ENCODE measurements at places on chromosomes 5 and 9. TPM values are rescaled to one million over a fixed set of nuclear protein-coding genes. Genes with fewer than 3 reads are reported as not detected.
A peak's percentile ranks its signal among the peaks of the same experiment; 100 is the strongest.

The NRG2 gene
- not detected for total RNA-seq

The LCN12 gene
- 1.1 TPM for total RNA-seq

The APBA1 gene
- 0.13 TPM for total RNA-seq

The CWC27 gene
- total RNA-seq, result 38.0 TPM

The PCBD2 gene
- total RNA-seq, result 13.8 TPM

The PLAC8L1 gene
- 1.9 TPM for total RNA-seq

The SAPCD2 gene
- total RNA-seq, result 30.6 TPM

The CYSRT1 gene
- total RNA-seq, result not detected

The SHOC1 gene
- not detected for total RNA-seq

The SLC1A1 gene
- 8.5 TPM for total RNA-seq

DNA sequence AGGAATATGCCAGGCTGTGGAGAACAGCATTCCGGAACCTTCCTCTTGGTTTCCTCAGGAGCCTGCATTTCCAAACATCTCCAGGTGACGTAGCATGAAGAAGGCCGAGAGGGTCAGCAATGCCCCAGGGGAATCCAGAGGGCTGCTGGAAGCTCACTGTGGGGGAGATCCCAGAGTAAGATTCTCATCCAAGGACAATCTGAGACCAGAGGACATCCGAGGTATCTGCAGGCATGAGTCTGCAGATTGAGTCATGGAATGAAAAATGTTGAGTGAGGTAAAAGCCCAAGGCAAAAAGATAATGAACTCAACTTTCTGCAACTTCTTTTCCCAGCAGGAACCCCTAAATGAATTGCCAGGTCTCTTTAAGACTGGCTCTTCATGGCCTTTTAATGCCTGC, 73.5 kb downstream of the KIF4B start:
- no peak for DNase-seq

DNA sequence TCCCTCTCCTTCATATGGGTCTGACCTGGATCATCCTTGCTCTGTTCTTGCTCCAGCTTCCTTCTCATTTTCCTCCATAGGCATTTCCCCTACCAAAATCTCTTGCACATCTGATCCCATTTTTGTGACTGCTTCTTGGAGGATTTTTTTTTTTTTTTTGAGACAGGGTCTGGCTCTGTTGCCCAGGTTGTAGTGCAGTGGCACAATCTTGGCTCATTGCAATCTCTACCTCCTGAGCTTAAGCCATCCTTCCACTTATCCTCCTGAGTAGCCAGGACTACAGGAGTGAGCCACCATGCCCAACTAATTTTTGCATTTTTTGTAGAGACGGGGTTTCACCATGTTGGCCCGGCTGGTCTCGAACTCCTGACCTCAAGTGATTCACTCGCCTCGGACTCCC, 10.5 kb upstream of the JMY start:
- no peak for DNase-seq

DNA sequence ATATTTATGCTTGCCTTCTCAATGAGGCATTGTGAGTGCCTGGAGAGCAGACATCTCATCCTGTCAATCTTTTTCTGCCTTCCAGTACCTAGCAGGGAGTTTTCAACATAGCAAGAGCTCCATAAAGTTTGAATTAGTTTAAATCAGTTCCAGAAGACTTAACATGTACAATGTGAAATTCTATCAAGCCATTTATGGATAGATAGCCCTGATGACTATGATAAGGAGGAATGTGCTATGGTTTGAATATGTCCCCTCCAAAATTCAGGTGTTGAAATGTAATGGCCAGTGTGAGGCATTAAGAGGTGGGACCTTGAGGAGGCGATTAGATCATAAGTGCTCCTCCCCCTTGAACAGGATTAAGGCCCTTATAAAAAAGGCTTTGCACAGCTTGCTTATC, 306.9 kb upstream of the SMARCA2 start:
- DNase-seq, result no peak

- no peak for DNase-seq
Observed at GRCh38 chr5:176542596-176543427, 5.6 kb upstream of the RNF44 start.

DNA sequence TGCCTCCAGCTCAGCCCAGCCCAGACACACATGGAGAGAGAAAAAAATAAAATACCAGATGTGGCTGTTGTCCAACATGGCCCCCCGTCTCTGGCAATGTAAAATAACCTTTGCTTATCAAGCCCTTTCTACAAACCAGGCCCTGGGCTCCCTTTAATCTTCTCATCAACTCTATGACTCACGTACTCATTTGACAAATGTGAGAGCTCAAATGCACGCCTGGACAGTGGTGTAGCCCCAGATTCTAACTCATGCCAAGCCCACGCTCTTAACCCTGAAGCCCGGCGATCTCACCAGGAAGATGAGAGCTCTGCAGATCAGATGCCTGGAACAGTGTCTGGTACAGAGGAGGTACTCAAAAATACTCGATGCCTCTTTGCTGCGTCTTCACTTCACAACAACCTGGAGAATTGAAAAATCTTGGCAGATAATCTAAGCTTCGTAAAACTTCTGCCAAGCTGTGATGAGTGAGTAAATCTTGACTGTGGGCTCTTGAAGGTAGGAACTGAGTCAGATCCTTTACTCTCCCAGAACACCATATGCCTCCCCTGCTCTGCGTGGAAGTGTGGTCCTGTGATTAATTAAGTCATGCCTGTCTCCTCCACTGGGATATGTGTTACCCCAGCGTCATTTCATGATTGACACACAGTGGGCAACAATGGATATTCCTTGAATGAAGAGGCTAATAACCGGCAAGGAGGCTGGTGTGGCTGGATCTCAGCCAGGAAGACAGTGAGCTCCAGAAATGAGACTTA, 102.0 kb upstream of the FSTL4 start:
- no peak for DNase-seq

- DNase-seq, result no peak
Observed at GRCh38 chr9:14389657-14390056, 75.7 kb upstream of the NFIB start.

- DNase-seq, result peak; percentile 58
Observed at GRCh38 chr9:87270221-87270847, 227.3 kb upstream of the DAPK1 start.

DNA sequence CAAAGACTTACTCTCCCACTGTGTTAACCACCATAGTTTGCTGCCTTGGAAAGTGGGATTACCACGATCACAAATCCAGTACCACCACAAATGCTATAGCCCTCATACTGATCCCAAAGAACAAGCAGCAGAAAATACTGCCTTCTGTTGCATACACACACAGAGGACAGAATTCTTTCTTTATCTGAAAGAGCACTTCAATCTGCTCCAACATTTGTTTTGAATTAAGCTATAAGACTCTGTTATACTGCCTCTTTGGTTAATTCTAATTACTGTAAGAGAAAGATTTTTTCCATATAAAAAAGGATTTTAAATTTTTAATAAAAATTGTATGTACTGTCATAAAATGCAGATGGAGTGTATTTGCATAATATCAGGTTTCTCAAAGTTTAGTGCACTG, 69.8 kb downstream of the YIPF5 start:
- no peak for DNase-seq

GRCh38 chr5:40386289-40386688, 293.4 kb upstream of the PTGER4 start:
- no peak for DNase-seq

- no peak for DNase-seq
Observed at GRCh38 chr9:130630506-130631330, 33.7 kb upstream of the PRDM12 start.

- no peak for DNase-seq
Observed at GRCh38 chr9:962023-962422, 14.4 kb upstream of the DMRT3 start.

DNA sequence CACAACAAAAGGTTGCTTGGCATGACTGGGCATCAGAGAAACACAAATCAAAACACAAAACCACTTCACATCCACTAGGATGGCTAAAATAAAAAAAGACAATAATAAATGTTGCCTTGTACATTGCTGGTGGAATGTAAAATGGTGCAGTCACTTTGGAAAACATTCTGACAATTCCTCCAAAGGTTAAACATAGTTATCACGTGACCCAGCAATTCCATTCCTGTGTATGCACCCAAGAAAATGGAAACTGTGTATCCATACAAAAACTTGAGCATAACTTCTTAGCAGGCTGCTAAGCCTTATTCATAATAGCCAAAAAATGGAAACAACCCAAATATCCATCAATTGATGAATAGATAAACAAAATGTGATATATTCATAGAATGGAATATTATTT, 10.2 kb upstream of the SLC46A2 start:
- no peak for DNase-seq

DNA sequence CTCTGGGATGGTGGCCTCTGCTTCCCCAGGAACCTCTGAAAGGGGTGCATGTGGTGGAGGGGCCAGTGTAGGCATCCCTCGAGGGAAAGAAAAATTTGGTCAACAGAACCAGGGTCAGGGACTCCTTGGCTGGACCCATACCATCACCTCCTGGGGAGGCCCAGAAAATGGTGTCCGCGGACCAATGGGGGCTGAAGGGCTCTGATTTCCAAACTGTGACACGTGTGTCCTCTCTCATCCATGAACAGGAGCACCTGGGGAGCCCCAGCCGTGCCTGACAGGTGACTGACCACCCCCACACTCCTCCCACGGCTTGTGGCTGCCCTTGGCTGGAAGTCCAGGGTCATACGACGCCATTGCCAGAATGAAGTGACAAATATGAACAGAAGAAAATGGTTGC, 3.9 kb downstream of the FCN2 start:
- no peak for DNase-seq

DNA sequence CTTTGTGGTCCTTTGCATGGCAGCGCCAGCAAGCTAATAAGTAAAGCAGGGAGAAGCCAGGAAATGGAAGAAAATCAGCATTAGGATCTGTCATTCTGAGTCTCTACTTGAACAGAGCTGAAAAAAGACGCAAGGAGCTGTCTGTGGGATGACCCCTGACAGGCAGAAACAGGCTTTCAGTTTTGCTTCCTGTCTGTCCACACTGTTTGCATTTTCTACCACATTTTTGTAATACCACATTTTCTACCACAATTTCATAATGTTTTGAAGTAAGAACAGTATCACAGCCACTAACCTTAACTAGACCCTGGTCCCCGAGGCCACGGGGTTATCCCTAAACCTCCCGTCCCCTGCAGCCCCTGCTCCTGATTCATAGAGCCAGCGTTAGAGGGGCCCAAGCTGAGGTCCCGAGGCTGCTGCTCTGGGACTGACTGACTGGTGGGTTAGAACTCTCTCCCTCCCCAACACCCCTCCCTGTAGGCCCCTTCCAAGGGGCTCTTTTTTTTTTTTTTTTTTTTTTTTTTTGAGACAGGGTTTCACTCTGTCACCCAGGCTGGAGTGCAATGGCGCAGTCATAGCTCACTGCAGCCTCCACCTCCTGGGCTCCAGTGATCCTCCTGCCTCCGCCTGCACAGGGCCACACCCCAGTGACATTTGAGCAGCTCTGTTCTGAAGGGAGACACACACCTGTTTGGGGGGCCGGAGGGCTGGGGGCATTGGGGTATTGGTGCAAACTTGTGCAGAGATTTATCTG, 4.0 kb upstream of the CLIC3 start:
- no peak for DNase-seq

DNA sequence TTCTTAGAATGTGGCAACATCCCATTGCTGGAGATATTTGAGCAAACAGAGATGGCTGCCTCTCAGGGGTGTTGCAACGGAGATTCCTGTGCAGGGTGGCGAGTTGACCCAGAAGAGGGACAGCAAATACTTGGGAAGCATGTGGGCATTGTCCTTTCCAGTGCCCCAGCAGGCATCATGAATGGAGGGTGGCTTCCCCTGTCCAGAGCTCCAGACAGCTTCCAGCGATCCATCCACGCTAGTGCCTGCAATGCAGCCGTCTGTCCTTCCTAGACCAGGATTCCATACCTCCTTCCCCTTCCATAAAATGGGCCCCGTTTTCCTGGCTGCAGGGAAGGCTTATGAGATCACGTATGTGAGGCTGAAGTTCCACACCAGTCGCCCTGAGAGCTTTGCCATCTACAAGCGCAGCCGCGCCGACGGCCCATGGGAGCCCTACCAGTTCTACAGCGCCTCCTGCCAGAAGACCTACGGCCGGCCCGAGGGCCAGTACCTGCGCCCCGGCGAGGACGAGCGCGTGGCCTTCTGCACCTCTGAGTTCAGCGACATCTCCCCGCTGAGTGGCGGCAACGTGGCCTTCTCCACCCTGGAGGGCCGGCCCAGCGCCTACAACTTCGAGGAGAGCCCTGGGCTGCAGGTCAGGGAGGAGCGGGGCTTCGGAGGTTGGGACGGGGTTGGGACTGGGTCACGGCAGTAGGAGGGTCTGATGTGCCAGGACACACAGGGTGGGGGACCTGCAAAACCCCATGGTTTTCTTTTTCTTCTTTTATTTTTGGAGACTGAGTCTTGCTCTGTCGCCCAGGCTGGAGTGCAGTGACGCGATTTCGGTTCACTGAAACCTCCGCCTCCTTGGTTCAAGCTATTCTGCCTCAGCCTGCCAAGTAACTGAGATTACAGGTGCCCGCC, 17.2 kb downstream of the LAMC3 start:
- no peak for DNase-seq

GRCh38 chr5:148864113-148864841, 37.9 kb downstream of the ADRB2 start:
- DNase-seq, result no peak

- DNase-seq, result no peak
Observed at GRCh38 chr5:157689942-157690689, 18.8 kb downstream of the C5orf52 start.

- DNase-seq, result no peak
Observed at GRCh38 chr5:54739371-54739770, 221.8 kb downstream of the SNX18 start.

DNA sequence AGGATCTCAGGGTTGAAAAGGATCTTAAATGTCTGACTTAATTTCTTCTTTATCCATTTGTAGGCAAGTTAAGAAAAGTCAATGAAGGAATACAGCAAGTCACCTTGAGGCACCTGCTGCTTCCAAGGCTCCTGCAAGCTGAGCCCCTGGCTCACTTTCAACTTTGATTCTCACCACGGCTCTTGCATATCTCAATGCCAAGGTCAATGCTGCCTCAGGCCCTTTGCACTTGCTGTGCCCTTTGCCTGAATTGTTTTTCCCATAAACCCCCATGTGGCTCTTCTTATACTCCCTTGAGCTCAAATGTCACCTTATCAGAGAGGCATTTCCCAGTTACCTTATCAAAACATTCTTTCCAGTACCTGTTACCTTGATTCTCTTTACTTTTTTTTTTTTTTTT, 144.3 kb upstream of the RAPGEF1 start:
- no peak for DNase-seq

DNA sequence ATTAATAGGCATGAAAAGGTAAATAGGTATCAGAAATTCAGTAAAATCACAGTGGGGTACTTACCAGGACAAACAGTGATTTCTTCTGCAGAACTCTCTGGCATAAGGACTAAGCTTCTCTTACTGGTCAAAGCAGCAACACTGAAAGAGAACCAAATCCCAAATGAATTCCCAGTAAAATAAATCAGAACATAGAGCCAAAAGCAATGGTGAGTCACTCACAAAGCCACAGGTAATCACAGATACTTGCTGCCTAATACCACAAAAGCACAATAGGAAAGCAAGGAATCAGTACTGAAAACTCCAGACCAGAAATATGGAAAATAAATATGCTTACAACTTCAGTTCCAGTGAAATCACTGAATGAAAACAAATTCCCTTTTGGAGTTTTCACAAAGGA, 50.7 kb downstream of the UIMC1 start:
- DNase-seq, result no peak
